ENCODE measurements at places on chromosomes 4 and X.

DNA sequence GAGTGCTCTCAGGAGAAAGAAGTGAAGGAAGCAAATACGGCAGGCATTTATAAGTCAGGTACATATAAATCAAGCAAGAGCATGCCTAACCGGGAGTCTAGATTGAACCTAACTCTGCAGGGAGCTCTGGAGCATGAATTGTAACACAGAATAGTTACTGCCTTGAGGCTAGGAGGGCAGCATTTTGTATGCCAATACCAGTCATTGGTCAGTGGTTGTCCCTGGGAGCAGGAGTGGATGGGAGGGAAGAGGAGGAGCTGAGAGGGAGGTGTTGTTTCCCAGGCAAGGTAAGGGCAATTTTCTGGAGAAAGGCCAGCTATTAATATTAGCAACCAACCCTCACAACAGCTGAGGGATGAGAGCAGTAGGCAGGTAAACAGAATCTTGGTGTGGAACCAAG, 224.7 kb upstream of the DCAF8L1 start:
- DNase-seq: peak; percentile 1

- no peak for DNase-seq
Observed at GRCh38 chr4:20050768-20051167, 200.9 kb upstream of the SLIT2 start.

GRCh38 chr4:40940317-40940741, 190.6 kb downstream of the NSUN7 start:
- no peak for DNase-seq

DNA sequence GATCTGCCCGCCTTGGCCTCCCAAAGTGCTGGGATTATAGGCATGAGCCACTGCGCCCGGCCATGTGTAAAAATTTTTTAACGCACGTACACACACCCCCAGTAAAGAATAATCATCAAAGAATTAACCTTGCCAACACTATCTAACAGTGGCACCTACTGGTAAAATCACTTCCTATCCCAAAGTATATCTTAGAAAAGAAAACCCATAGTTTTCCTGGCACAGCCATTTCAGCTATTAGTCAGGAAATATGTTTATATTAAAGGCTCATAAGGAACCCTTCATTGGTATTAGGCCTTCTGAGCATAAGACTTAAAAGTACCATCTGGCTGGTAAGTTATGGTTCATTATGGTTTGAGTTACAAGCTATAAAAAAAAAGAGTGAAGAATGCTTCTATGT, 14.1 kb downstream of the S100G start:
- DNase-seq: no peak

DNA sequence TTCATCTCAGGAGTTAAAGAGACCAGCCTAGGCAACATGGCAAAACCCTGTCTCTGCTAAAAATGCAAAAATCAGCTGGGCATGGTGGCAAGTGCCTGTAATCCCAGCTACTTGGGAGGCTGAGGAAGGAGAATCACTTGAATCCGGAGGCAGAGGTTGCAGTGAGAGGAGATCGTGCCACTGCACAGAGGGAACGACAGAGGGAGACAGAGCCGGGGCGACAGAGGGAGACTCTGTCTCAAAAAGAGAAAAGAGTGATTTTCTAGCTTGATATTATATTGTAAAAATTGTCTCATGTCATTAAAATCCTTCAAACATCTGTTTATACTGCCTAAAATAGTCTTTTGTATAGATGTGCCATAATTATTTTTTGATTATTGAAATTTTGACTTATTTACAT, 225.4 kb upstream of the AGA start:
- DNase-seq: no peak

DNA sequence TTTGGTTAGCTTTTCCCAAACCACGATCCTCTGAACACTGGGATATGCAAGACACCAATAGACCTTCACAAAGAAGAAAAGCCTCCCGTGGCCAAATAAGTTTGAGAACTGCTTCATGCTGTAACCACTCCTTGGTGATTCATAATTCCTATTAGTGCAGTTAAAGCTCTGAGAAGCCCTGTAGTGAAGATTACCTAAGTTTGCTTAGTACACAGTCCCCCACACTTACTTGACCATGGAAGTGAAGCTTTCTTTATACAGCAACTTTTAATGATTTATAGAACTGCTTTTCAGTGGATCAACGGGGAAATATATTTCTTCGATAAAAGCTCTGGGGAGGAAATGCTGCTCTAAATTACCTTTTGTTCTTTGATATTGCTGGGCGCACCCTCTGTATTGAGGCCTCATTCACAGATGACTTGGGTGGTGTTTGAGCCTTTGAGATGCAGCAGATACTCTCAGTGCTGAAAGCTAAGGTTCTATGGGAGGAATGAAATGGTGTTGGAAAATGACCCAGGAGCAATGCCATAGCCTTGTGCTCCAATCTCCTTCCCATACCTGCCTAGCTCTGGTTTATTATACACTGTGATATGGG, 67.4 kb downstream of the CBLL2 start:
- DNase-seq: no peak

DNA sequence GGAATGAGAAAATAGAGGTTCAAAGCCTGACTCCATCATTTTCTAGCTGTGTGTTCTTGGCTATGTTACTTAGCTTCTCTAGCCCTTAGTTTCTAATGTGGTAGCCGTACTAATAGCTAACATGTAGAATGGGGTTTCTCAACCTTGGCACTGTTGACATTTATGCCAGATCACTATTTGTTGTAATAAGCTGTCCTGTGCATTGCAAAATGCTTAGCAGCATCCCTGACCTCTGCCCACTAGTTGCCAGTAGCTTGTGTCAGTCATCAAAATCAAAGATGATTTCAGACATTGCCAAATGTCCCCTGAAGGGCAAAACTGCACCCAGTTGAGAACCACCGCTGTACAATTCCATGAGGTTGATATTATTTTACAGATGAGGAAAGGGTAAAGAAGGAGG, 18.3 kb upstream of the ADAMTS3 start:
- DNase-seq: no peak

DNA sequence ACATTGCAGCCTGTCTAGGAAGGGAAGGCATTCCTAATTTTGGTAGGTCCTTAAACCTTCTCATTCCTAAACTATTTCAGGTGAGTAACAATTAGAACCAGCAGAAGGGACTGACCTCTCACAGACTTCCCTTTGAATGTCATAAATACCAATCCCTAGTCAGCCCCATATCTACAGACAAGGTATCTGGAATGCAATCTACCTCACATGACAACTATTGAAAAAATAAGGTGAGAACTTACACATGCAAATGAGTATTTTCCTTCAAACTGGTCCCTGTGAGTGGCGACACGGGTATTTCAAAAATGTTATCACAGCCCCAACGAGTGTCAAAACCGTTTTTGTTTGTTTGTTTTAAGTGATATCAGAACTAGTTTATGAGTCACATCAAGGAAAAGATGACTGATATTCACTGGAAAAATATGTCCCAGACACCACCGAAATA, 102.4 kb upstream of the VCX2 start:
- DNase-seq: no peak

DNA sequence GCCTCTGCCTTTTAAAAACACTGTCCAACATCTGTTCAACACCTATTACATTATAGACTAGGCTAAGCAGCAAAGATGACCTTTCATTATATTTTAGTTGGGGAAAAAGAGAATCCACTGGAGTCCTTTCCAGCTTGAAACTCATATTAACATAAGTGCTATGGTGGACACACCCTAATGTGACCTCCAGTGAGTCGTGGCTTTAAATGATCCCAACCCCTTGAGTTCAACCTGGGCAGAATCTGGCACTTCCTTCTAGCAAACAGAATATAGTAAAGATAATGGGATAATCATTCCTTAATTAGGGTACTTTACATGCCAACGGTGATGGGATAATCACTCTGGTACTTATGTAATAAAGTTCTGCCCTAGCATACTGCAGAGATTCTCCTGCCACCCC, 162.6 kb downstream of the MAB21L2 start:
- DNase-seq: no peak

DNA sequence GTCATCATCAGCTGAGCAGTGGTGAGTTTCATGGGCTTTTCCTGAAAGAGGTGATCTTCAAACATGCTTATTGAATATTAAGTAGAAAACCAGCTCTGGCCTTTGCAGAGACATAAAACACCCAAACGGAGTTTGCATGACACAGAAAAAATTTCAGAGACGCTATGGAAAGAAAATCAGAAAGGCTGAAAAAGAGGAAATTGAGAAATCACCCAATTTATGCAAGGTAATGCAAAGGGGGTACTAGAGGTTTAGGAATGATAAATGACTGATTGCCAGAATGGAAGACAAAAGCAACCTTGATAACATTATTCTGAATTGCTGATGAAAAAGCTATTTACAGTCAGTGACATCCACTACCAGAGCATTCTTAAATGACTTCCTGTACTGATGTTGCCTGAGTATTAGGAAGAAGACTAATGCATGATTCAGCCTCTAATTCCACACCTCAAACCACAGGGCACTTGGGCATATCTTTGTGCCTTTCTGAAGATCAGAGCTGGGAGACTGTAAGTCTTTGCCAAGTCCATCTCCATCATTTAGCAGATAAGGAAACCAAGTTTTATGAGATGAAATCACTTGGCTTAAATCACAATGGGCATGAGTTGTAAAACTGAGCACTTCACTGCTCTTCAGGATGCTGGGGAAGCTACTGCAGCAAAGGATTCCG, 565.7 kb downstream of the PPARGC1A start:
- DNase-seq: no peak

DNA sequence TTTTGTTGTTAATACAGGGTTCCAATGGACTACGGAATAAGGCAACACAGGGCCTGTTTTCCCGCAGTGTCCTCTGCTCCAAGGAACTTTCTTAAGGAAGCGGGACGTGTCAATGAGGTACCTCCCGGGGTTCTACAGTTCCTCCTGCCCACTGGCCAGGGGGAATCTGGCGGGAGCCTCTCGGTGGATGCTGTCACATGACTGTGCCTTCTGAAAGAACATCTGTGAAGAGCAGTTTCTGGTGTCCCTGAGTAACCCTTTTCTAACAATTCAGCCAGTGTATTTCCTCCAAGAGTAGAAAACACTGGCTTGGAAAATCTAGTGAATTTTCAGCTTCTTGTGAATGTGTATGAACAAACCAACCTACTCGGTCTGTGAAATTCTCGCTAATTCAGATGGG, 32.7 kb downstream of the MFAP3L start:
- DNase-seq: no peak

- DNase-seq: no peak
Observed at GRCh38 chr4:182645511-182645910, 271.7 kb downstream of the DCTD start.

GRCh38 chr4:188714501-188714900, 575.3 kb downstream of the TRIML1 start:
- no peak for DNase-seq

DNA sequence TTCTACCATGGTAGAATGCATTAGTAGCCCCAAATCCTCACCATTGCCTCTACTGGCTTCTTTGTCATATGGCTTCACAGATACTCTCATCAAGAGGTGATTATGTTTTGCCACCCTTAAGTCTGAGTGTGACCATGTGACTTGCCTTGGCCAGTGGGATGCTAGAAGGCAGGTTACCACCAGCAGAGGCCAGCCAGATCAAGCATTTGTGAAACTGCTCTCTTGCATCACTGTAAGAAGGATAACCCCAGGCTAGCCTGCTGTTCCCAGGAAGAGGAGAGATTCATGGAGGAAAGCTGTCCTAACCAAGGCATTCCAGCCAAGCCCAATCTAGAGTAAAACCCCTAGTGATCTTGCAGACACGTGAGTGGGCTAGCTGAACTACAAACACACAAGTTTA, 46.8 kb downstream of the USP46 start:
- no peak for DNase-seq

GRCh38 chr4:2795893-2796848, 3.3 kb downstream of the SH3BP2 start:
- DNase-seq: no peak

- DNase-seq: no peak
Observed at GRCh38 chr4:56128213-56128612, 179.5 kb downstream of the CEP135 start.
